A549 treated with RU486 at 1 μM for 4 hours (cell line): ENCODE measurements at places on chromosomes 2 and 18. TPM values are rescaled to one million over a fixed set of nuclear protein-coding genes. Genes with fewer than 3 reads are reported as not detected.

Gene PPP1R1C
- 1.7 to 3.3 TPM (median 1.8 TPM) in 5 replicates for total RNA-seq

Gene ABHD3
- 18.7 to 24.0 TPM (median 23.3 TPM) in 5 replicates for total RNA-seq

Gene BIRC6
- 26.7 to 36.9 TPM (median 31.1 TPM) in 5 replicates for total RNA-seq

Gene TEKT4
- not detected in 5 replicates for total RNA-seq

Gene SIX2
- 0.08 to 0.36 TPM (median 0.19 TPM) in 5 replicates for total RNA-seq

Gene CCDC74A
- total RNA-seq: 11.8 to 18.8 TPM (median 16.0 TPM) in 5 replicates

Gene ANXA4
- total RNA-seq: 319 to 368 TPM (median 349 TPM) in 5 replicates

Gene SERPINB7
- total RNA-seq: 1.8 to 2.7 TPM (median 2.3 TPM) in 5 replicates

Gene SERPINB10
- total RNA-seq: not detected in 5 replicates

Gene CRYBA2
- 0.54 TPM in 1 of 5 replicates, not detected in the others for total RNA-seq

Gene PLGLB1
- 0.37 to 1.5 TPM (median 0.84 TPM) in 5 replicates for total RNA-seq

Gene CNGA3
- total RNA-seq: 0.02 to 0.06 TPM in 2 of 5 replicates, not detected in the others

Gene COL4A3
- total RNA-seq: 0.33 to 1.1 TPM (median 0.67 TPM) in 5 replicates

Gene MROH2A
- 0.18 to 0.31 TPM (median 0.24 TPM) in 4 of 5 replicates, not detected in the other for total RNA-seq

Gene RGPD3
- total RNA-seq: 0.07 to 0.19 TPM (median 0.10 TPM) in 5 replicates

Gene CPO
- not detected in 5 replicates for total RNA-seq

Gene CXCR1
- not detected in 5 replicates for total RNA-seq

Gene CLEC4F
- total RNA-seq: not detected in 5 replicates

Gene INHBB
- 12.2 to 18.9 TPM (median 15.7 TPM) in 5 replicates for total RNA-seq

Gene SLC19A3
- 2.3 to 3.2 TPM (median 3.1 TPM) in 5 replicates for total RNA-seq
